ENCODE measurements at places on chromosomes 12 and 14.
A peak's percentile ranks its signal among the peaks of the same experiment; 100 is the strongest.

DNA sequence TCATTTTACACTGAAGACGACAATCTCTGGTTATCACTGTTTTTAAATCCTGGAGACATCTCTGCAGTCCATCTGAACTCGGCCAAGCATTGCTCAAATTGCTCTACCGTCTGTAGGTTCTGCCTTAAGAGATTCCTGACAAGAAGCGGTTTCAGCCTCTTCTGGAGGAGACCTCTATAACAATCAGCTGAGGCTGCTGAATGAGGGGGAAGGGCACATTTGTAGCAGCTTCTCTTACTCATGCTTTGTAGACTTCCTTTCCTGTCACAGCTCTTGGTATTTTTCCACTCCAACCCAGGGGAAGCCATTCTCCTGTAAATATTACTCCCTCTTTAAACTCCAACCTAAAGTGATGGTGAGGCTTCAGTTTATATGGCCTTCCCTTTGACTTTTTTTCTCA lies 3.0 kb downstream of the ARG2 start:
- ATAC-seq, result peak; percentile 40

- no peak for ATAC-seq
Observed at GRCh38 chr12:24903329-24904088, 45.4 kb downstream of the BCAT1 start.

DNA sequence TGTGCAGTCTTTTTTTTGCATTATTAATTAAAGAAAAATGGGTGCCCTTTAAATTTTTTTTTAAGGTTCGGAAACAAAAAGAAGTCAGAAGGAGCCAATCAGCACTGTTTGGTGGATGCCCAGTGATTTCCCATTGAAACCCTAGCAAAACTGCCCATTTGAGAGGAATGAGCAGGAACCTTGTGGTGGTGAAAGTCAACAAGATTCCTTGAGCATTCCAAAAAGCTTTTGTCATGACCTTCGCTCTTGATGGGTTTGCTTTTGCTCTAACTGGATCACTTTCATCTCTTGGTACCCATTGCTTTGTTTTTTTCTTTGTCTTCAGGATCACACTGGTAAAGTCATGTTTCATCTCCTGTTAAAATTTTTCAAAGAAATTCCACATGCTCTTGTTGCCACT lies 54.1 kb downstream of the ADIPOR2 start:
- no peak for ATAC-seq

DNA sequence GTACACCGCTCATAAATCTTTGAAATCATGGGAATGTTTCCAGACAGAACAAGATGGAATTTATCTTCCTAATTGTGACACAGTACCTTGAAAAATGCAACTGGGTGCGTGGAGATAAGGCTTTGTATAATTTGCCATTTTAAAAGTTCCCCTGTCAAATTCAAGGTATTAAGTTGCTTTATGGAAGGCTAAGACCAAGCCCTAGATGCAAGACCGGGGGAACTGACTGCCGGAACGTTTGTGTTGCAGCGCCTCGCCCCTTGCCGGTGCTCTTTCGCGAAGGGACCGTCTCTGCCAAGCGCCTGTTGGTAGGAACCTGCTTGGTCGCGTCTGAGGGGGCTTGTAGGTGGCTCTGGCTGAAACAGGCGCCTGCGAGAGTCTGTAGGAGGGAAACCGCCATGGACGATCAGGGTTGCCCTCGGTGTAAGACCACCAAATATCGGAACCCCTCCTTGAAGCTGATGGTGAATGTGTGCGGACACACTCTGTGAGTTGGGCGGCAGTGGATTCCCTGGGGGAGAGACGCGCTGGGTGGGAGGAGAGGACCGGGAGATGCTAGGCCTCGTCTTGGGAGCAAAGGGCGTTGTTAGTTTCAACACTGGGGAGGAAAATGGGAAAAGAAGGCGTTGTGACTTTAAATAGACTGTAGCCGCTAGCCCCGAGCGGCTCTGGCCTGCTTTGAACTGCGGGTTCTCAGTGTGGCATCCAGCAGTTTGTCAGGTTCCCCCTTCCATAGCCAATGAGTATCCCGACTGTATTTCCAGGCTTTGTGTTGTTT lies at the start of gene MNAT1:
TSS of gene MNAT1 (plus strand) at position 297 of the 778 bp plus-strand sequence. CDS start at position 399, 102 bp downstream.
- ATAC-seq, result peak; percentile 84

DNA sequence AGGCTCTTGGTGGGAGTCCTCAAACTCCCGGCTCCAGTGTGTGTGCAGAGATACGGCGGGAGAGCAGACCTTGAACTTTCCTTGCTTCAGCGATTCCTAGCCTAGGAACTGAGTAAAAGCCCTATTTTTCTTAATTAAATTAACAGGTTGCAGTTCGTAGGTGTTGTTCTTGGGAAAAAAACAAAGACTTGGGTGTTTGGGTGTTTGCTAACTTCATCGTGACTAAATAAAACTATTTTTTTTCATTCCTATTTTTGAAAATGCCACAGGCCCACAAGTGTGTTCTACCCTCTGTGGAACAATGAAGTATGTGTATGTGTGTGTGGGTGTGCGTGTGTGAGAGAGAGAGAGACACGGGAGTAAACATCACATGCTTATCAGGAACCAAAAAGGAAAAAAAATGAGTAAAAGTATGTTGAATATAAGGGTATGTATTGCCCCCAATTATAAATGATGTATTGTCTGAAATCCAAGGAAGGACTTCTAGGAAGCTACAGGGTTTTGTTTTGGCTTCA lies 651 bp downstream of the TMEM117 start:
- peak; percentile 35 for ATAC-seq

GRCh38 chr14:29042551-29042950 lies 276.0 kb downstream of the FOXG1 start:
- ATAC-seq, result no peak

DNA sequence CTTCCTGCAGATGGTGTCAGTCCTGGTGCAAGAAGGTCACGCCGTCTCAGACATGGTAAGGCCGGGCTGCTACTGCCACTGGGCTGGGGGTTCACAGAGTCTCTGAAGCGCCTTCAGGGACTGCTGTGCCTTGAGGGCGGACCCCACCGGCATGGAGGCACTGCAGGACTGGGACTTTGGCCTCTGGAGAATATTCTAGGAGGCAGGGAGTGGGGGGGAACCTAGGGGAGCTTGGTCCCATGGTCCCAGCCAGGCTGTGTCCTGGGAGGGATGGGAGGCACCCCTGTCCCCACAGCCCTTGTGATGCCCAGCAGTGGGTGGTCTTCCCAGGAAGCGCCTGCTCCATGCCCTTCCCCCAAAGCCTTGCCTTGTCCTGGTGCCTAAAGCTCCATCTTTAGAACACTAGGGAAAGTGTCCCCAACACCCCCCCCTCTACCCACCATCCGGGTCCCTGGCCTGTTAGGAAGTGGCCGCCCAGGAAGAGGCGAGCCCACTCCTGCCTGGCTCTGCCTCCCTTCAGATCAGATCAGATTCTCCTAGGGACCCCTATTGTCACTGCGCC lies 1.5 kb downstream of the AMN start:
- ATAC-seq, result no peak

GRCh38 chr12:11496157-11496851 lies 100.9 kb upstream of the PRB2 start:
- no peak for ATAC-seq

GRCh38 chr12:26416550-26416949 lies 221.2 kb downstream of the SSPN start:
- no peak for ATAC-seq

- ATAC-seq, result no peak
Observed at GRCh38 chr12:58051378-58051777, 110.0 kb downstream of the ATP23 start.

- no peak for ATAC-seq
Observed at GRCh38 chr14:99660794-99661193, 15.9 kb downstream of the HHIPL1 start.

- ATAC-seq, result no peak
Observed at GRCh38 chr14:49050822-49051221, 535.4 kb downstream of the RPS29 start.

GRCh38 chr12:1403417-1403816 lies 191.0 kb downstream of the FBXL14 start:
- ATAC-seq, result no peak

DNA sequence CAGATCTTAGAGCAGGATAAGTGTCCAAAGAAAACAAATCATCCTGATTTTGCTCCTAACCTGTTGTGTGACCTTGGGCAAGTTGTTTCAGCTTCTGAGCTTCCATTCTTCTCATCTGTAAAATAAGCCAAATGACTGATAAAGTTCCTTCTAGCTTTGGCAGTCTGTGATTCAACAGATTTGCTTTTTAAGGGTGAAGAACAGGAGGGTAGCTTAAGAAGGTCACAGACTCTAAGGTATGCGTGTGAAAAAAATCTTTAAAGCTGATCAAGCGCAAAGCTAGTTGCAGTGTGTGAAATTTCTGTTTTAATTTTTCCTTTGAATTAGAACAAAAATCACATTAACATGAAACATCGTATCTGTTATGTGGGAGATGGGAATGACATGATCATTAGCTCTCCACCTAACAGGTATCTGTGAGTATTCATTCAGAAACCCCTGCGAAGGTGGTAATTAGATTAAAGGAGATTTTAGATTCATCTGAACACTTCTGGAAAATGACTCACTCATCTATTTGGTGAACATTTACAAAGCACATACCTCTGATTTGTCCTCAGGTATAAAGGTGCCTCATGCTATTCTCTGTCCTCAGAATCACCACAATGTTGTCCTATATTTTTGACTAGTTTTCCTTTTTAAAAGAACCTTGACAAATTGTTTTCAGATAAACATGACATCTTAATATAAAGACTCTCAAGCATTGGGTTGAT lies 131.9 kb upstream of the CPM start:
- no peak for ATAC-seq

GRCh38 chr14:106286697-106287290 lies 760.4 kb downstream of the TMEM121 start:
- ATAC-seq, result no peak

GRCh38 chr12:16473610-16474326 lies 126.3 kb downstream of the MGST1 start:
- peak; percentile 36 for ATAC-seq

- ATAC-seq, result no peak
Observed at GRCh38 chr14:91501951-91502930, 7.9 kb downstream of the PPP4R3A start.

- no peak for ATAC-seq
Observed at GRCh38 chr12:3771853-3772252, 18.9 kb upstream of the CRACR2A start.

DNA sequence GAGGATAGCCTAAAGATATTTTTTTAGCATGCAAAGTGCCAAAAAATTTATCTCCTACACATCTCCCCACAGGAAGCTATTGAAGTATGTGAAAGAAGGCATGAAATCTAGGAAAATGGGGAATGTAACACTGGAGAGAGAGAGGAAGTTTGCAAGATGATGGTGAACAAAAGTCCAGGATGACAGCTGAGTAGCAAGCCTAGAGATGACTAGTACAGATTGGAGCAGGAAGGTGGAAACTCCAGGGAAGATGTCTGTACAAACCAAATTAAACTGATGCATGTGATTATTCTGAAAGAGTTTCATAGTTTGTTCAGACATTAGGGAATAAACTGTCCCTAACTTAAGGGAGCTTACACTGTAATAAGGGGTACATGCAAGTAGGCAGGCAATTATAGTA lies 99.3 kb downstream of the RAD51B start:
- no peak for ATAC-seq

DNA sequence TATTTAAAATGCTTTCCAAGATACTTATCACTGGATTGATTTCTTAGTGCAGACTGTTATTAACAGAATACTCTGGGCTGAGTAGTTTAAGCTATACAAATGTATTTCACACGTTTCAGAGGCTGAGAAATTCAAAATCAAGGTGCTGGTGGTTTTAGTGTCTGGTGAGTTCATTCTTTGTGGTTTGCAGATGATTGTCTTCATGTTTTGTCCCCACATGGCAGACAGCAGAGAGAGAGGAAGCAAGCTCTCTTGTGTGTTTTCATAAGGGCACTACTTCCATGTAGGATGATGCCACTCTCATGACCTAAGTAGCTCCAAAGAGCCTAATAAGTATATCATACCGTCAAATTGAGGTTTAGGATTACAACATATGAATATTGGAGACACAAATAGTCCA lies 1348.9 kb upstream of the FLRT2 start:
- no peak for ATAC-seq

GRCh38 chr12:45329238-45329637 lies 113.3 kb downstream of the ANO6 start:
- ATAC-seq, result no peak

- ATAC-seq, result no peak
Observed at GRCh38 chr12:52692254-52692653, 11.1 kb downstream of the KRT77 start.

- ATAC-seq, result no peak
Observed at GRCh38 chr14:69408331-69408960, 10.0 kb downstream of the SLC39A9 start.

DNA sequence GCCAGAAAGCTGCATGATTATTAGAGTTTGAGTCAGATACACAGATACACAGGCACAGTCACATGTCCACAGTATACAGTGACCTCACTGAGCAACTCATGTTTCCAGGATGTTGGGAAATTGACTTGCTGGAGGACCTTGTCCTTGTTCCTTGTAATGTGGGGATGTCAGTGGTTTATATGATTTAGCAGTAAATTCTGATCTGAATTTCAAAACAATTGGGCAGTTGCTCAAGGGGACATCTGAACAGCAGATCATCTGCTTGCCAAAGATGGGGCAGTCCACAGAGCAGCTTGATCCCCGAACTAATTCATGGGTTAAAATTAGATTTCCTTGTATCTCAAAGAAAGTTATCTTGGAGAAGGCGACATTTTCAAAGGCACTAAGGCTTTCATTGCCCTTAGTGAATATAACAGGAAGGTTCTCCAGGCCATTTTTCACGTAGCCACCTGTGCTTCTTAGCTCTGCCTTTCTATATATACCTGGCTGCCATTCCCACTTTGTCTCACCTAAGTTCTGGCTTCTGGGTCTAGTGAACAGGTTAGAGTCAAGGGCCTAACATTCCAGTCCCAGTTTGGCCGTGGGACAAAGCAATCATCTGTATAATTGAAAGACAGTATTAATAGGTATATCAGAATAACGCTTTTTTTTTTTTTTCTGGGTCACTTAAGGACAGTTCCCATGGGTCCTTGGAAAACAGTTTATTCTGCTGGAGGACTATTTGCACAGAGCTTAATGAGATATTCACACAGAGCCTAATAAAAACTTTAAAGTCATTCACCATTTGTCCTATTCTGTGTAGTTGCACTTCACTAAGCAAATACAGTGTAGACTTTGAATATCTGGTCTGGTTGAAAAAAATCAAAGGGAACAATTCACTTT lies 64.9 kb upstream of the STRN3 start:
- peak; percentile 97 for ATAC-seq

GRCh38 chr14:101193845-101194372 lies 290.4 kb upstream of the RTL1 start:
- ATAC-seq, result no peak

GRCh38 chr14:35333264-35333730 lies 41.1 kb downstream of the PSMA6 start:
- no peak for ATAC-seq

- peak; percentile 20 for ATAC-seq
Observed at GRCh38 chr14:58243790-58244555, 670 bp upstream of the PSMA3 start.

DNA sequence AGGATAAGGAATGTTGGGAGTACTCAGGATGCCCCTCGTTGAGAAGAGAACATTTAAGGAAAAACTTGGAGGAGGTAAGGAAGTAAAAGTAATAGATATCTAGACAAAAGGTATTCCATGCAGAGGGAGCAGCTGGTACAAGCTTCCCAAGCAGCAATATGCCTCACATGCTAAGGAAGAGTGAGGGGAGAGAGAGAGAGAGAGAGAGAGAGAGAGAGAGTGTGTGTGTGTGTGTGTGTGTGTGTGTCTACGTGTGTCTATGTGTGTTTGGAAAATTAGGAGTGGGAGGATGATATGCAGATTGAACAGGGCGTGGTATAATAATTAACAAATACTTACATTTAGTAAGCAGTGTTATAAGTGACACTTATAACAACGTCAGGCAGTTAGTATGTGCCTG lies 9.2 kb upstream of the PARP11 start:
- no peak for ATAC-seq

- no peak for ATAC-seq
Observed at GRCh38 chr14:38074754-38075153, 132.9 kb upstream of the SSTR1 start.
